Smooth muscle cell of the brain vasculature (primary cell): ENCODE measurements at places on chromosomes 5 and 9.

GRCh38 chr5:113226116-113226736 is 208.6 kb downstream of the TSSK1B start:
- DNase-seq, result no peak

- DNase-seq, result no peak
Observed at GRCh38 chr9:4865681-4866080, 72.9 kb downstream of the RCL1 start.

DNA sequence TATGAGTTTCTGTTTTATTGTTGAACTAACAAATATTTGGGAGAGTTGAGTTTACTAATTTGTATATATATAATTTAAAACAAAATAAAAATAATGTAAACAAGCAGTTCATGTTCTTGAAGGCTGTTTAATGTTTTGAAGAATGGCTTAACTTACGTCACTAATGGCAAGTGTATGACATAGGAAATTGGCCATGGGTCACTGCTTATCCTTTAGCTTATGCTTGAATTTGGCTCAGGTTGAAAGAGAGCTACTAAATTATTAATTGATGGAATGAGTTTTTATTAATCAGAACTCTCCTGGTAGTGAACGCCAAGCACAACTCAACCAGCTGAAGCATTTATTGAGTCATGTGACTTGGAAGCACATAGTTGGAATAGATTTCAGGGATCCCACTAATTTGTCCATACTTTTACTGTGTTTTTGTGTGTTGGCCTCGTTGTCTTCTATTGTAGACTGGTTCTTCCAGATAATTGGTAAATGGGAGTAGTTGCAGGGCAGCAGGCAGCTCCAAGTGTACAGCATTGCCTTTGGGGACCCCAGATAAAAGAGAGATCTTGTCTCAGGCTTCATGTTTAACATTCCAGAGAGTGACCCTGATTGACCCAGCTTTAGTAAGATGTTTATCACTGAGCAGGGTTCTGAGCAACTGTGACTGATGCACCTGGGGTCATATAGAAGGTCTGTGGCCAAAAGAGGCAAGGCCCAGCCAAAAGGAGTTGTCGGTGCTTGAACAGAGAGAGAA is 13.5 kb downstream of the C5orf58 start:
- DNase-seq, result no peak

- DNase-seq, result no peak
Observed at GRCh38 chr5:107134931-107135330, 535.8 kb downstream of the EFNA5 start.

DNA sequence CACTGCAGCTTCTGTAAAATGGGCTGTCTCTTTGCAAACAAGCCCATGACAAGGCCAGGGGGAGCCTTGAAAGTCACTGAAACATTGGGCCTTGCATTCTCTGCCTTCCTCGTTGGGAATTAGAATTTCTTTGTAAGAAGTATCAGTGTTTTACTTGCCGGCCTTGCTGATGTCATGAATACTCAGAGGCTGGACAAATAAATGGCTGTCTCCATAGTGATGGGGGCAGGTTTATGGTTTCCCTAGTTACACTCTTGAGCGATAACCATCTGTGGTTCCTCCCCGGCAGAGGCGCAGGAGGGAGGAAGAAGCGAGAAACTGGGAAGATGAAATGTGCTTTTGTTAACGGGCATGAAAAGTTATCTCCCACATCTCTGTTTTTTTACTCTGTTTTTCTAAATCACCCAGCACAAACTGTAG is 272.7 kb upstream of the PANK3 start:
- no peak for DNase-seq

DNA sequence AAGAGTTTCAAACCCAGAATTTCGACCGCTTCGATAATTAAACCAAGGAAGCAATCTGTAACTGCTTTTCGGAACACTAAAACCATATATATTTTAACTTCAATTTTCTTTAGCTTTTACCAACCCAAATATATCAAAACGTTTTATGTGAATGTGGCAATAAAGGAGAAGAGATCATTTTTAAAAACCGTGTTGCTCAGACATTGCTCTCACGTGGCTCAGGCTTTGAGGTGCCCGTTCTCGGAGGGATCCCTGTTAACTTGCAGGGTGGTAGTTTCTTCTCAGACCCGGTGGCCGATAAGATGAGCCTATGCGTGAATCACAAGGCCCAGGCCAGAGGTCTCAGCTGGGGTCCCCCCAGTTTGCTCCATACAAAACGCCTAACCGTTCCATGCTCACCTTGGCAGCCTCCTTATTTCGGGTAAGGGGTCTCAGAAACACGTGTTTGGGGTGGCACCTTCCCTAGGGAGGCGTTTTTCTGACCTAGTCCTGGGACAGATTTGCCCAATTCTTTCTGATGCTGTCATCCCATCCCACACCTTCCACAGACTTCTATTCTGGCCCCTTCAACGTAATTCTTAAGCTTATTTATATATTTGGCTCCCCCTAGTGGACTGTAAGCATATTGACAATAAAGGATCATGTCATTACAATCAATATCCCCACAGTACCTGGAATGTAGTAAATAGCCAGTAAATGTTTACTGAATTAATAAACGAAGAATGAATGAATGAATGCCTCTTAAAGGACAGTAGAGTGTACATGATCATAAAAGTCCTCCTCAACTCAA is 48.1 kb downstream of the THBS4 start:
- DNase-seq, result no peak

DNA sequence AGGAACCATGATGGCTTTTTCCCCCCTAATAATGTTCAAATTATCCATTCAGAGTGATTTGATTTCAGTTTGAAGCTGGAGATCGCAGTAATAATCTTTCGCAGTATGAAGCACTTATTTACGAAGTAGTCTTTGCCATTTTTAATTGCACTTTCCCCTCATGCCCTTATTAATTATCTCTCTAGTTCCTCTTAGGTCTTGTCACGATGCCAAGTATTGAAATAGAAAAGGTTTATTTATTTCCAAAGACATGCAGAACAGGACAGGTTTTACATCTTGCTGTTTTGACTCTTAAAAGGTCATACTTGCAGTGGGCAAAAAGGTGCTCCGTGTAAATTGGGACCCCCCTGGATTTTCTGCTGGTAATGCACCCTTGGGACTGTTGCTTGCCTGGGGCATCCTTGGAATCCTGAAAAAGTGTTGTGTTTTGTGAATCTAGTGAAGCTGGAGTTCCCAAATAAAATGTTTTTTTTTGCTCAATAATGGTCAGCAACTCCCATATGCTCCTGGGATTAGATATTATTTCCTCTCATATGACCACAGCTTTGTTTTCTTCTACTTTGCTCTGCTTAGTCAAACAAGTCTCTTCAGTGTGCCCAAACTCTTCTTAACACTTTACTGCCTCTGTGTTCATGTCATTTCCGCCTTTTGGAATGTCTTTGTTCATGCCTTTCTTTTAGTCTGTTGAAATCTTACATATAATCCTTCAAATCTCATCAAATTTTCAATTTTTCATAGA is 278.3 kb downstream of the TMEM38B start:
- no peak for DNase-seq

DNA sequence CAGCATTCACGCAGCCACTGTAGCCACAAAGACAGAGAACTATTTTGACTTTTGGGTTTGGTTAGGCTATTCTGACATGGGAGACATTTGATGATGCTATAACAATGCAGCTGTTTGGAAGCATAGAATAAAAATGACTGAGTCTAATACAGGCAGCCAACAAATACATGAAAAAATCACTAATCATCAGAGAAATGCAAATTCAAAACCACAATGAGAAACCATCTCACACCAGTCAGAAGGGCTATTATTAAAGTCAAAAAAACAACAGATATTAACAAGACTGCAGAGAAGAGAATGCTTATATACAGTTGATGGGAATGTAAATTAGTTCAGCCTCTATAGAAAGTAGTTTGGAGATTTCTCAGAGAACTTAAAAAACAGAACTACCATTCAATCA is 107.1 kb upstream of the POC5 start:
- DNase-seq, result no peak

GRCh38 chr5:6482735-6483134 is 34.1 kb downstream of the UBE2QL1 start:
- DNase-seq, result no peak

DNA sequence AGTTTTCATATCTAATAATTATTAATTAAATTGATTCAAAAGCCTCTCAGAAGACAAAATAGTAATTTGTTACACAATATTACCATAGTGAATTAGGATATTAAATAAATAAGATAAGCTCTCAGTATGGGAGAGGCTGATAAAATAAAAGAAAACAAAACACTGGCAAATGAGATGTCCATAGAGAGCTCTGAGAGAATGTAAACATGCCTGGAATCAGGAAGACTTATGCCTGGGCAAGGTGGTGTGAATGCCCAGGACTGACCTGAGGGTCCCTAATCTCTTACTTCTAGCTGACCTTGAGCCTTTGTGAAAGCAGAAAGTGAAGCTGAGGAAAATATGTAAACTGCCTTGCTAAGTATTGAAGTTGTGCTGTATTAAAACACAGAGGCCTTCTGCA is 616.5 kb downstream of the PTPRD start:
- no peak for DNase-seq

GRCh38 chr9:127232833-127233549 is 31.6 kb upstream of the GARNL3 start:
- no peak for DNase-seq

- DNase-seq, result no peak
Observed at GRCh38 chr9:107127608-107128007, 155.5 kb upstream of the RAD23B start.

DNA sequence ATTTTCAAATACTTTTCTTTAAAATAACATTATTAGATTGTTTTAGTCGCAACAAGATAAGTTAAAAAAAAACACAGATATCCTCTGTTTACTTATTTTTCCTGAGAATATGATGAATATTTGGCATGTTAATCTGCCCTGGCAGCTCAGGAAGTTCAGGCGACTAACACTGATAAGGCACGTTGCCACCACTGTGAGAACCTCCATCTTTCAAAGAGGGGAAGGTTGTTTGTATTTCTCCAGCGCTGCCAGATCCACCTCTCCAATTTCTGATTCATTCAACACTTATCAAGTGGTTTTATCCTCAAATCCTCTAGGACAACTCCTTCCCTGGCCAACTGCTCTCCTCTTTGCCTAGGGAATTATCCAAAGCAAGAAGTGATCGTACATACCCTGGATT is 21.8 kb downstream of the CTNNAL1 start:
- DNase-seq, result no peak

DNA sequence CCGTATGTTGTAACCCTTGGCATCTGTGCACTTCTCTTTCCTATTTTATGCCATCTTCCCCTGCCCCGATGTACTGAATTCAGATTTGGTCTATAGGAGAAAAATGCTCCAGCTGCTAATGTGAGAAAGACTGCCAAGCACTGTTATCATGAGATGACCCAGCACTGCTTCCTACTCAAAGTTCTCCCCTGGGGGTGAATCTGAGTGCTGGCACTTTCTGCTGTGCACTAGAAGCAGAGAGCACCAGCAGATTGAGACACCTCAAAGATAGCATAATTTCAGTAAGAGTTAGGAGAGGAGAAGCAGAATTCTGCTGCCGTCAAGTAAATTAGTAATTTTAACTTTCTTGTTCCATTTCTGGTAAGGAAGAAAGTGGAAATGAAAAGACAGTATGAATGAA is 92.8 kb upstream of the ACOT12 start:
- no peak for DNase-seq

- no peak for DNase-seq
Observed at GRCh38 chr9:89690334-89690912, 85.6 kb downstream of the GADD45G start.

GRCh38 chr5:148875205-148875875 is 48.9 kb downstream of the ADRB2 start:
- no peak for DNase-seq

DNA sequence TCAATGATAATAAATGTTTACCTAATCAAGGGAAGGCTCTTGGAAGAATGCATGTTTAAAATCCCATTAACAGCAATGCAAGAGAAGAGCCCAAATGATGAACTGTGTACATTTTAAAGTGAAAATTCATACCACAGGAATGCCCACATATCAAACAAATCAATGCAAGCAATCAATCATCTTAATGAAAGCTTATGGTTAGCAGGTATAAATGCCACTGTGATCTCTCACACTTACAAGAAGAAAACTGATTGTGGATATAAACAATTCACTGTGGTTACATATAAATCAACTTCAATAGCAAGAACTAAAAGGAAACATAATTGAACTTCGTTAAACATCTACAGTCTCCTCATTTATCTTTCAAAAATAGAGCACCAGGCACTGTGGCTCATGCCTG is 161.0 kb upstream of the RORB start:
- DNase-seq, result no peak

- no peak for DNase-seq
Observed at GRCh38 chr5:23446424-23446823, 61.0 kb upstream of the PRDM9 start.

- DNase-seq, result no peak
Observed at GRCh38 chr9:123990427-123990826, 21.1 kb upstream of the LHX2 start.

- DNase-seq, result no peak
Observed at GRCh38 chr9:113152699-113153098, 1.9 kb downstream of the SLC31A2 start.
